ENCODE measurements at places on chromosomes 16 and 17.

GRCh38 chr17:57662644-57663308, 82.3 kb downstream of the CCDC182 start:
- no peak for DNase-seq

DNA sequence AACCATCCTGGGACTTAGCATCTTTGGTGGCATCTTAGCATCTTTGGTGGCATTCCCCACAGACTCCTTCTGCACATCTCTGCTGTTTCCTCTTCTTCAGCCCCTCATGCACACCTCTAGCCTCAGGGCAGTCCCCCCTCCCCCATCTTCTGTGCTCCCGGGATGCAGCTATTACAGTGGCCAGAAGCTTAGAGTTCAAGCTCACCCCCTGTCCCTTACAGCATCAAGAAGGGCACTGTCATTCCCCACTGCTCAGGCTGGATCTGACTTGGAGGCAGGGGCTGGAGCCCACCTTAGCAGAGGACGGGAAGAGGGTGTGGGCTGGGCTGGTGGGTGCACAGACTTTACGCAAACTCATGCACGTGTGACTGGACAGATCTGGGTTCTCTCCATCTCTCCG, 650 bp downstream of the EPN3 start:
- no peak for DNase-seq

DNA sequence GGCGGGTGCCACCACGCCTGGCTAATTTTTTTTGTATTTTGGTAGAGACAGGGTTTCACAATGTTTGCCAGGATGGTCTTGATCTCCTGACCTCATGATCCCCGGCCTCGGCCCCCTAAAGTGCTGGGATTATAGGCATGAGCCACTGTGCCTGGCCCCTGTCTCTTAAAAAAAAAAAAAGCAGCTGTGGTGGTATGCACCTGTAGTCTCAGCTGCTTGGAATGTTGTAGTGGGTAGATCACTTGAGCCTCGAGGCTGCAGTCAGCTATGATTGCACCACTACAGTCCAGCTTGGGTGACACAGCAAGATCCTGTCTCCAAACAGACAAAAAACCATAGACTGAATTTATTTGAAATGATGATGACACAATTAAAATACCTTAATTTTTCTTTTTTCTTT, 24.3 kb downstream of the CDK12 start:
- no peak for DNase-seq

GRCh38 chr17:27631411-27631760, 398 bp downstream of the LGALS9 start:
- DNase-seq = no peak

DNA sequence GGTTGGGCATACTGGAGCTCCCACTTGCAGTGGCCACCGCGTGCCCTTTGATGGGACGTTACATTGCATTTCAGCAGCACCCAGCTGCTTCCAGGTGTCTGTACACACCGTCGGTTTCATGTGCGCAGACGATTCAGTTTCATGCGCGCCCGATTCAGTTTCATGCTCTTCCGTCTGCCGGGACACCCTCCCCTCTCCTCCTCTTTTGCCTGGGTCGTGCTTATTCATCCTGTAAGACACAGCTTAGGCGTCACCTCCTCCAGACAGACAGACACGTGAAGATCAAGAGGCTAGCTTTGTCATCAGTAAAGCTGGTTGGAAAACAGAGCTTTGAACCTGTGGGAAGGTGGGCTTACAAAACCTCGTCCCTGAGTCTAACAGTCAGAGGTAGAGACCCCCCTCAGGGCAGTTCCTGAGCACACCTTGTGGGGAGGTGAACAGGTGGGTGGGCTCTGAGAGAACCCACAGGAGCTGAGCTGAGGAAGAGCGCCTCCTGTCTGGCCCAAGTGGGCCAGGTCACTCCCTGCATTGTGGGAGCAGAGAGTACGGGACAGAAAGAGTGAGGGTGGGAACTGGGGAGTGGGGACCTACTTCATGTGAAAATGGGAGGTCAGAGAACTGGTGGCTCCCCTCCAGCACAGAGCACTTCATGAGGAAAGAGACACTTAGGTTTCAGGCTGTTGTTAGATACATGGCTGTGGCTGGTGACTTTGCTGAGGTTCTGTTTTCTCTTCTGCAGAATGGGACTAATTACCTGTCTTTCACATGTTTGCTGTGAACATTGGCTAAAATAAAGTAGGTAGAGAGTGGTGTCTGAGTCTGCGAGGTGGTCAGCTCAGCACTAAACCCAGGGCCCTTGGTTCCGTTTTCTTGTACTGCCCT, 122.1 kb downstream of the SNX29 start:
- DNase-seq = no peak

- DNase-seq = no peak
Measured at GRCh38 chr16:17519101-17519955, 48.6 kb upstream of the XYLT1 start.

GRCh38 chr16:51287121-51287755, 136.2 kb upstream of the SALL1 start:
- DNase-seq = no peak

Data from stimulated activated naive CD8-positive, alpha-beta T cell treated with anti-CD3 and anti-CD28 coated beads, Interleukin-15, amount 100 ng/mL, for 72 hours (primary cell).